COLO829 (cell line): ENCODE measurements at places on chromosomes 2 and 18.
A peak's percentile ranks its signal among the peaks of the same experiment; 100 is the strongest.

- no peak for DNase-seq
Observed at GRCh38 chr2:113202305-113203216, 28.8 kb downstream of the PSD4 start.

GRCh38 chr2:45330108-45330507 lies 281.0 kb downstream of the SRBD1 start:
- no peak for DNase-seq

- DNase-seq = no peak
Observed at GRCh38 chr2:173053043-173053699, 22.5 kb upstream of the MAP3K20 start.

- no peak for DNase-seq
Observed at GRCh38 chr2:100359576-100359975, 37.3 kb upstream of the LONRF2 start.

DNA sequence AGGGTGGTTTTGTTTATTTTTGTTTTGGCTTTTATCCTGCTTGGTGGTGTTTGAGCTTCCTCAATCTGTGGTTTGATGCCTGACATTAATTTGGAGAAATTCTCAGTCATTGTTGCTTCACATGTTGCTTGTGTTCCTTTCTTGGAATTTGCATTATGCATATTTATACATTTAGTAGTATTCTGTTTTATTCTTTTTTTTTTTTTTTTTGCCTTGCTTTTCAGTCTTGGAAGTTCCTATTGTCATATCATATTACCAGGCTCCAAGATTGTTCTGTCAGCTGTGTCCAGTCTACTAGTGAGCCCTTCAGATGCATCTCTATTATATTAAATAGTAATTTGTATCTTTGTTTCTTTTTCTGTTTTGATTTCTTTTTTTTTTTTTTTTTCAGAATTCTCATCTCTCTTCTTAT lies 77.0 kb downstream of the EPC2 start:
- DNase-seq = no peak

GRCh38 chr2:100992262-100992661 lies 9.8 kb upstream of the RPL31 start:
- no peak for DNase-seq

GRCh38 chr2:65300134-65300760 lies 72.6 kb downstream of the ACTR2 start:
- no peak for DNase-seq

GRCh38 chr2:233241803-233242202 lies 9.7 kb upstream of the ATG16L1 start:
- no peak for DNase-seq

DNA sequence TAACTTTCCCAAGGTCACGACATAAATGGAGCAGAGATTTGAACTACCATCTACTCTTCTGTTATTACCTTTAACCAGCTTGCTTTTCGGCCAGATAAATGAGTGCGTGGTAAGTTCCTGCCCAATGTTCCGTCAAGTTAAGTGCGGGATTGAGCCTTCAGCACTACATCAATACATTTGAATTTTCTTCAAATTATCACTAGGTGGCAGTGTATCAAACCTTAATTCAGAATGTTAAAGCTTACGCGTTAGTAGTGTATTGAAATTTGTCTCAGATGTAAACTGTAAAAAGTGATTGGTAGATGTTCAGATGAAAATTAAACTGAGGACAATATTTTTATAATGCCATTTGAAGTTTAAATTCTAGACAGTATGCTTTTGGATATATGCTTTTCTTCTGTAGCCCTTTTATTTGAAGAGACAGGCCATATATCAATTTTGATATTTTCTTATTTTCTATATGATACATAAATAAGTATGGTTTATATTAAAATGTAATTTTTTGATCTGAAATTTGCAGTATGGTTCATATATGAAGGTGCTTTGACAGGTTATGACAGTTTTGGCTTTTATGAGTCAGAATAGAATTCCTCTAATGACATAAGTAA lies 681.3 kb downstream of the ADCYAP1 start:
- DNase-seq = peak; percentile 3

DNA sequence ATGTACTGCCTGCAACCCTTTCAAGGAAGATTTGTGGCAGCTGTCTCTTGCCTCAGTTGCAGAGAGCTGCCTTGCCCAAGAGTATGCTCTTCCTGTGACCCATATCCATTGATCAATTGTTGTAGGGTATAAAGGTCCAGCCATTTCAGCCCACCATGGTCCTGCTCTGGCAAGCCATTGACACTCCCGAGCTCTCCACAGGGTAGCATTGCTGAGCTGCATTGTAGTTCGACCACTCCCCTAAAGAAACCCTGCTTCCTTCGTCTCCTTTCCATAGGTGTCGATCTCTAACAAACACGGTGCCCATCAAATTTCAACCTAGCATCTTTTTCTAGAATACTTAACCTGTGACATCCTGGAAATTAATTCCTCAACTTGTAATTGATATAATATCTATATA lies 104.9 kb upstream of the NDUFV2 start:
- no peak for DNase-seq

DNA sequence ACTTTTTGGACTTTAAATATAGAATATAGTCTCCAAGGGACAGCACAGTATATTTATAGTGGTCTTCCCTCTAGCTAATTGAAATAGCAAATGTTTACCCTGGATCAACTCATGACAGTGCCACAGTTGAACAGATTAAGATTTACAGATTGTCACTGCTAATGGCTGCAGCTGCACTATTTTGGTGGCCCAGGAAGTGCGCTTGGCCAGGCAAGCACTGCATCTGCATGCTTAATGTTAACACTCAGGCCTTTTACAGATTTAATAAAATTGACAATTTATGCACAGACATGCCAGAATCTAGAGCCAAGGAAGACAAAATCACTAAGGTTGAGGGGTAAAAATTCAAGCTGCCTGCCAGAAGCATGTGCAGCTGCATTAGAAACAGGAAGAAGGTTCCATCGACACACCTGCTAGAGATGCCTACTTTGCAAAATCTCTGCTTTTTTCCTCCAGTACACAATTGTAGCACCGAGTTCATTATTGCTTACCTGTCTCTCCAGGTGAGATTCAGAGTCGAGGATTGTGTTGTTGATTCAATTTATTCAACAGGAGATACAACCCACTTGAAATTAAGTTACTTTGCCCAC lies 1042.3 kb upstream of the NRXN1 start:
- DNase-seq = no peak

DNA sequence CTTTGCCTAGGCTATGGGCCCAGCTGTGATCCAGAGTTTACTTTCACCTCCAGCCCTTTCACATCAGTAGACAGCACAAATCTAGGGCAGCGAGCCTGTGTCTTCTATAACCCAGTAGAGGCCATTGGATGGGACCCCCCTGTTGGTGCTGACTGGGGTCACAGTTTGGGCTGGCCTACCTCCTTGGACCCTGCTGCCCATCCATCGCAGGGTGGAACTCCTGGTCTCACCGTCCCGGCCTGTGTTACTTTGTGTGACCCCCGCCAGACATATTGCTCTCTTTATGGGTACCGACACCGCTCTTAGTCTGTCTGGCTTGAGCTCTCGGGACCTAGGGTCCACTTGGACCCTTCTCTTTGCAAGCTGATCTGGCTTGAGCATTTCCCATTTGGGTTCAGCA lies 157.4 kb downstream of the CTIF start:
- DNase-seq = no peak

GRCh38 chr2:55961318-55961911 lies 37.8 kb upstream of the EFEMP1 start:
- DNase-seq = peak; percentile 28

GRCh38 chr2:60320724-60321123 lies 232.7 kb downstream of the BCL11A start:
- DNase-seq = no peak

- DNase-seq = no peak
Observed at GRCh38 chr2:45220227-45220626, 211.0 kb upstream of the SIX2 start.

DNA sequence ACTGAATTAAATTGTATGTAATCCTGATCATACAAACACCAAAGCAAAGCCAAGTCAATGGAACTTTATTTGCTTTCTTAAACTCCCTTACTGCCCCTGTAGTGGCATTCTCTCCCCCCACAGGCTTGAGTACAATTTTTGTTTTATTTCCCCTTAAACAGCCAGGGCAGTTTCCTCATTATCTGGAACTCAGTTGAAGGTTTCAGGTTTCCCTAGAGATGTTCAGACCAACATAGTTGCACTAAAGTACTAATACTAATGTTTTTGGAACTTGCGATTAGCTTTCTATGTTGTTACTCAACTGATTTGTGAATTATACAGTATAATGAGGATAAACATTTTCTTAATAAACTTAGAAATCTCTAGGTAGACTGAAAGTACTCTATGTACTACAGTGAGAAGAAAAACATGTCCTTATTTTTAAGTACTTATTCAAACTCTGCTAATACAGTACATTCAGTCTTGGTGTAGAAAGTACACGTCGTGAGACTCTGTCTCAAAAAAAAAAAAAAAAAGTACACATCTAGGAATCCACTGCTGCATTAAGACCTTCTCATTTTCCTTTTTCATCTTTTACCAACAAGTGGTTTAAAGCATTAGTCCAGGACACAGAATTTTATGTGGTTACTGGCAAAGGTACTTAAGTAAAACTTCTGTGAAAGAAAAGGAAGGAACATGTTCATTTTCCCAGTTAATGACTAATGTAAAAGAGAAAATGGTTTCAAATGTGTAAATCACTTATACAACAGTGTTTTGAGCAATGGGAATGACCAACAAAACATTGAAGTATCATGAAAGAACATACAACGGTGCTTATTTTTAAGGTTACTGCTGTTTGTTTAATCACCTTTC lies 209.5 kb upstream of the SMAD7 start:
- no peak for DNase-seq

- no peak for DNase-seq
Observed at GRCh38 chr2:128793404-128793803, 474.7 kb upstream of the HS6ST1 start.
